Stimulated activated CD8-positive, alpha-beta memory T cell treated with anti-CD3 and anti-CD28 coated beads, Interleukin-2, amount 100 ng/mL, for 48 hours (primary cell): ENCODE measurements at places on chromosomes 7 and 10.

DNA sequence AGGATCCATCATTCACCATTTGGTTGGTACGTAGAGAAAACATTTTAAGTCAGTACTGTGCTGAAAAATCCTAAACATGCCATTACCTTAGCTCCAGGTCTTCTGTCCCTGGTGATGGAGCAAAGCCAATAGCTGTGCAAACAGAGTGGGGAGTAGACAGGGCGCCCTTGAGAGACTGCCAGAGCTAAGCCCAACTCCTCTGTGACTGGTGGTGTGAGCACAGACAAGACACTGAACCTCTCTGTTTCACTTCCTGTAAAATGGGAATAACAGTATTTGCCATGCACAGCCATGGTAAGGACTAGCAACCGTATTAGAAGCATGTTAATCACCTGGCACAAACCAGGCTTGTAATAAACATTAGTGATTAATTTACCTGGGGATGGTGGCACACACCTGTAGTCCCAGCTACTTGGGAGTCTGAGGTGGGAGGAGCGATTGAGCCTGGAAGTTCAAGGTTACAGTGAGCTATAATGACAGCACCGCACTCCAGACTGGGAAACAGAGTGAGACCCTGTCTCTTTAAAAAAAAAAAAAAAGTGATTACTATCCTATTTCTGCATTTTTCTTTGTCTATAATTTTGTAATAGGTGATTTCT, 28.7 kb downstream of the LYZL1 start:
- DNase-seq, result no peak

GRCh38 chr7:1169409-1170368, 9.7 kb upstream of the ZFAND2A start:
- DNase-seq, result peak; percentile 92

DNA sequence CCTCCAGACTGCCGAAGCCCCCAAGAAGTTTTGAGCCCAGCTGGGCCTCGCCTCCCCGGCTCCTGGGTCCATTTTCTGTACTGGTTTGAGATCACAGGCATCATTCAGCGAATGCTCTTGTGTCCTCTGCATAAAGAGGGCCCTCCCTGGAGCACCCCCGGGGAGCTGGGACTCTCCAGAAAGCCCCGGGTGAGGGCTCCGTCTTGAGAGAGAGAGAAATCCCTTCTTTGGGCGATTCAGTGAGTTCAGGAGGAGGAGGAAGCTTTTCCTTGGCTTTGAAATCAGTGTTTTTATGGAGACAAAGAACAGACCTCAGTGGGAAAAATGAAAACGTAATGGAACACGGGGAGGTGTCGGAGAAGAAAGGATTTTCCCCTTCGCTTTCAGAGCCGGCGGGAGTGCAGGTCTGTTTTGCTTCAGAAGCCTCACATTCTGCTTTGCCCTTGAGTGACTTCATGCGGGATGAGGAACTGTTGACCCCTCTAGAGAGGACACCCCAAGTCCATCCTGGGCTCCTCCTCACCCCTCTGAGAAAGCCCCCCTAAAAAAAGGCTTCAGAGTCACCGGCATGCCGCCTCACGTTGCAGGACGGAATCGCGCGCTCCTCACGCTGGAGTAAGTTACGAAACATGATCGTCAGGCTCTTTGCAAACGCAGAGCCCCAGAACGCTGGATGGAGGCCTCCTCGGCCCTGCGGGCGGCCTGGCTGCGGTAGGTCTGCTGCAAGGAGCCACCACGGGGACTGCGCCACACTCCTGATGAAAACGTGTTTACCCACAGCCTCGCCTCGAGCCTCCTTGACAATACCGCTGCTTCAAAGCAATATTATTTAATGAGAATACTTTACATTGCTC, 8.5 kb upstream of the AP5Z1 start:
- no peak for DNase-seq

DNA sequence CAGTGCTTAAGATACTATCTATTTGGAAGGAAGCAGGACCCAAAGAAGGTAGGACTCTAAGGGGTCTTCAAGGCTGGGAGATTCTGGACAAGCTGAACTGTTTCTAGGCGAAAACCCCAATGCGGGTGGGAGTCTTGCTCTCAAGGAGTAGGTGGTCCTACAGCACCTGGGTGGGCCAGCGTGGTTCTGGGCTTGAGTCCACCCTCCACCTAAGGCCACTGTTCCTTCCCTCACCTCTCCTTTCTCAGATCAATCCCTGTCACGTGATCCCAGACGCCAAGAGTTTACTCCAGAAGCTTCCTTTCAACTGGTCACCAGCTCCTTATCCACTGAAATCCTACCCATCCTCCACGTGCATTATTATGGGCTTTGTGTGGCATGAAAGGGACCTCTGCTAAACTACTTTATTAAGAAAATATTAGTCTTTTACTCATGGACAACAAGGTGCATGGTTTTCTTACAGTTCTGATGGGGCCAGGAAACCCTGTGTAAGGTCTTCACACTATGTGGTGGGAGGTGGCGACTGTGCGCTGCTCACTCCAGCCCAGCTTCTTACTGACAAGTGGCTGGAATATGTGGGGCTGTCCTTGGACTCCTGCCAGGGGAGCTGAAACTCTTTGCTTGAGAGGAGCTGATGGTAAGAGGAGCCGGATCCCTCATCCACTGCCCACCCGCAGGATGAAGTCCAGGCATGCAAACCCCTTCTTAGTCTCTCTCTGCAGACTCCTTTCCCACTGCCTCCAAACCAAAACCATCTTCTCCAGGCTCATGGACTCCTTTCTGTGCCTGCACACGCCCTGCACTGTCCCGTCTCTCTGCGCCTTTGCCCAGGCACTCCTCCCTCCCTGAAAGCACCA, 1.6 kb downstream of the ZNF746 start:
- no peak for DNase-seq

- no peak for DNase-seq
Observed at GRCh38 chr10:103602028-103602851, 108.7 kb downstream of the NEURL1 start.

DNA sequence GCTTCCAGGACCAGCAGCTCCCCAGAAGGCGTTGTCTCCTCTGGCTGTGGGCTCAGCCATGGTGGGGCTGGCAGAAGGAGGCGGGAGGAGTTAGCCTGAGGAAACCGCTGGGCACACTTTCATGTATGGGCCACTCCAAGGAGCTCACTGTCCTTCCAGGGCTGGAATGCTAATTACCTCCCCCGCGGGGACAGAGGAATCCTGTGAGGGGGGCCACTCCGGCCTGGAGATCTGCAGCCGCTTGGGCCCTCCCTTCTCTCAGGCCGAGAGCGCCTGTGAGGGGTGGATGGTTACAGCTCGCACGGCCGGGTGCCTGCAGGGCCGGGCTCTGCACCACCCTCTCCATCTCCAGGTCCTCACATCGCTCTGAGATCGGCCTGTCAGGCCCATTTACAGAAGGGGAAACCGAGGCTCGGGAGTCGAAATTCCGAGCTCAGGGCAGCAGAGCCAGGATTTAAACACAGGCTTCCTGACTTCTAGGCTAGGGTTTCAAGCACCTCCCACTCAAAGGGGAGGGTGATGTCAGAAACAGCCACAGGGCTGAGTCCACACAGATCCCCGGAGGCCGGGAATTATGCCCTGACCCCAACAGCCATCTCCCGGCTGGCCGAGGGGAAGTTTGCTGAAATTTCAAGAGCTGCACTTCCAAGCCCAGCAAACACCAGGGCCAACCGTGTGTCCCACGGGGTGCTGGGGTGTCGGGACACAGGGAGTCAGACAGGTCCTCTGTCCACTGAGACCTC, 59.1 kb downstream of the PDGFA start:
- no peak for DNase-seq

GRCh38 chr7:70612811-70613210, 519.1 kb upstream of the GALNT17 start:
- no peak for DNase-seq

DNA sequence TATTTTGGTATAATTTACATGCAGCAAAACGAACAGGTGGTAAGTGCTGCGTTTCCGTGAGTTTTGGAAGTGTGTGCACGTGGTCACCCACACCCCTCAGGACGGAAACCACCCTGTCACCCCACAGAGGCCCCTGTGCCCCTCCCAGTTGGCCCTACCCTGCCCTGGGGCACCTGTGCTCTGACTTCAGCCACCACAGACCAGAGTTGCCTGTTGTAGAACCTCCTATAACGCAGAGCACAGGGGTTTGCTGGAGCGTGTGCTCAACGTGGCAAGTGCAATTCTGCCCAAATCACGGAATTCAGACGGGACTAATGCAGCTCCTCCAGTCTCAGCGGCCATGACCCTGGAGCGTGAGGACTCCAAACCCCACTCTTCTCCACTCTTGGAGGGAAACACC, 9.6 kb upstream of the CFAP46 start:
- no peak for DNase-seq

GRCh38 chr7:98722402-98722801, 105.3 kb downstream of the NPTX2 start:
- DNase-seq, result no peak

- no peak for DNase-seq
Observed at GRCh38 chr7:12939694-12940093, 252.3 kb downstream of the ARL4A start.

- no peak for DNase-seq
Observed at GRCh38 chr7:120876922-120877321, 19.0 kb upstream of the TSPAN12 start.

- DNase-seq, result no peak
Observed at GRCh38 chr10:52774182-52774581, 1.6 kb upstream of the MBL2 start.

DNA sequence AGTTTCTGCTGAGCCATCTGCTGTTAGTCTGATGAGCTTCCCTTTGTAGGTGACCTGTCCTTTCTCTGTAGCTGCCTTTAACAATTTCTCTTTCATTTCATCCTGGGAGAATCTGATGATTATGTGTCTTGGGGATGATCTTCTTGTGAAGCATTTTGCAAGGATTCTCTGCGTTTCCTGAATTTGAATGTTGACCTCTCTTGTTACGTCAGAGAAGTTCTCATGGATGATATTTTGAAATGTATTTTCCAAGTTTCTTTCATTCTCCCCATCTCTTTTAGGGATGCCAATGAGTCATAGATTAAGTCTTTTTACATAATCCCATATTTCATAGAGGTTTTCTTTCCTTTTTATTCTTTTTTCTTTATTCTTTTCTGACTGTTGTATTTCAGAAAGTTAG, 184.2 kb upstream of the BET1 start:
- DNase-seq, result no peak

GRCh38 chr10:132066186-132066585, 440 bp downstream of the JAKMIP3 start:
- DNase-seq, result no peak

DNA sequence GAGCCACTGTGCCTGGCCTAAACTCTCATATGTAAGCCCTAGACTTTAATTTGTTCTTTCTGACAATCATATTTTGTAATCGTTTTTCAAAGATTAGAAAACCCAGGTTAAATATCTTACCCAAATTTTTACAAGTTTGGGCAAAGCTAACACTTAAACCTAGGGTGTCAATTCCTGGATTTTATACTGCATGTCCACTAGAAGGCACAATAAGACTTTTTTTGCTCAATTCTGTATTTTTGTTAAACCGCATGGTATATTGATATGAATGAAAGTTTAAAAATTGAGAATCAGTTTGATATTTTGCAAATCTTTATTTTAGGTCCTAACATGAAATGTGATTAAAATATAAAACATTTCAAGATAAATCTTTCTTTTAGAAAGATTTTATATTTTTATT, 29.3 kb downstream of the DYNC2I1 start:
- no peak for DNase-seq

DNA sequence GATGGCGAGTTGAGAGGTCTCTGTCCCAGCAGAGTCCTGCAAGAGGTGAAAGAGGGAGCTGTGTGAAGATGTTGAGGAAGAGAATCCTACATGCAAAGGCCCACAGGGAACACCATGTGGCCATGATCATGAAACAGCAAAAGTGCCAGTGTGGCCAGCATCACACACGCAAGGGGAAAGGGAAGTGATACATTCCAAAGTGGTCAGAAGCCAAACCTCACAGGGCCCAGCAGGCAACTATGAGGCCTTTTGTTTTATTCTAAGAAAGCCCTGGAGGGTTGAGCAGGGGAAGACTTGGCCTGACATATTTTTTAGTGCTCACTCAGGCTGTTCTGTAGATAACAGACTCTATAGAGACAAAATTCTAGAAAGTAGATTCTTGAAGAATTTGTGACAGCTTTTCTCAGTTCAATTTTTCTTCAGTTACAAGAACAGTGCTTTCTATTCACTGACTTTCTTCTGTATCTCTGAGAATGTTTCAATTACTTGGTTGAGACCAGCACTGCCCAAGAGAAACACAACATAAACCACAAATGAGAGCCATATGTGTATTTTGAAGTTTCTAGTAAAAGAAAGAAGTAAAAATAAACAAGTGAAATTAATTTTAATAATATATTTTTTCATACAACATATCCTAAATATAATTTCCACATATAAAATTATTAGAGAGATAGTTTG, 82.3 kb downstream of the HTR7 start:
- DNase-seq, result no peak

GRCh38 chr7:10122551-10123100, 851.0 kb upstream of the PHF14 start:
- DNase-seq, result no peak

GRCh38 chr7:155842496-155843265, 30.4 kb upstream of the SHH start:
- no peak for DNase-seq

- no peak for DNase-seq
Observed at GRCh38 chr7:38462819-38463218, 168.4 kb downstream of the AMPH start.

GRCh38 chr7:92020636-92021035, 80.0 kb downstream of the AKAP9 start:
- no peak for DNase-seq

- no peak for DNase-seq
Observed at GRCh38 chr10:80158598-80159127, 26.1 kb downstream of the PLAC9 start.

GRCh38 chr7:139589474-139589873, 66.0 kb downstream of the CLEC2L start:
- DNase-seq, result no peak

GRCh38 chr10:101570428-101571270, 17.4 kb downstream of the POLL start:
- no peak for DNase-seq

- DNase-seq, result peak; percentile 65
Observed at GRCh38 chr10:43409385-43410109, 561 bp upstream of the HNRNPF start.

- no peak for DNase-seq
Observed at GRCh38 chr7:130987092-130987491, 253.1 kb upstream of the KLF14 start.

- no peak for DNase-seq
Observed at GRCh38 chr10:62655337-62655994, 149.1 kb upstream of the ADO start.

DNA sequence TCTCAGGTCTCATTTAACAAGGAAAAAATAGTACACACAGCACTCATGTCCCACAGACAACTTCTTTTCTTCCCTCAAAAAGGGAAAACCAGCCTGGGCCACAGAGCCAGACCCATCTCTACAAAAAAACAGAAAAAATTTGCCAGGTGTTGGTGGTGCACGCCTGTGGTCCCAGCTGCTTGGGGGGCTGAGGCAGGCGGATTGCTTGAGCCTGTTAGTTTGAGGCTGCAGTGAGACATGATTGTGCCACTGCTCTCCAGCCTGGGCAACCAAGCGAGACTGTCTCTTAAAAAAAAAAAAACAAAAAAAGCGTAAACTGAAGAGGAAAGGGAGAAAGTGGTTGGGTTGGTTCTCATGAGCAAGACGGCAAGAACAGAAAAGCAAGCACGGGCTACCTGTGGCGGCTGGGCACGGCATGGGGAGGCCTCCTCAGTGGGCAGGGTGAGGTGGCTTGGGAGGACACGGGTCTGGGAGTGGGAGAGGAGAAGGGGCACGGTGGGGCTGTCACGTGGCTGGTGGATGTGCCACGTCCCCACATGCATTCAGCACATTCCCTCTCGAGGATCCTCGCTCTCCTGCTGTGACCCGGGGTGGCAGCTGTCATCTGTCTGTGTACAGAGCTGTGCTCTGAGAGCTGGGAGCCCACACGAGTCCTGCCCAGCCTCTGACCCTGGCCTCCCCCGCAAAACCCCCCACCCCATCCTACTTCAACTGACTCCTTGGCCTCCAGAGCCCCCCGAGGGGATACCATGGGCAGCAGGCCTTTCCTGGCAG, 219.7 kb downstream of the MLLT10 start:
- no peak for DNase-seq
